Activated effector memory CD4-positive, alpha-beta T cell treated with Interleukin-2 at 50 U/mL for 16 hours (primary cell): ENCODE measurements at places on chromosomes 1 and 21.

DNA sequence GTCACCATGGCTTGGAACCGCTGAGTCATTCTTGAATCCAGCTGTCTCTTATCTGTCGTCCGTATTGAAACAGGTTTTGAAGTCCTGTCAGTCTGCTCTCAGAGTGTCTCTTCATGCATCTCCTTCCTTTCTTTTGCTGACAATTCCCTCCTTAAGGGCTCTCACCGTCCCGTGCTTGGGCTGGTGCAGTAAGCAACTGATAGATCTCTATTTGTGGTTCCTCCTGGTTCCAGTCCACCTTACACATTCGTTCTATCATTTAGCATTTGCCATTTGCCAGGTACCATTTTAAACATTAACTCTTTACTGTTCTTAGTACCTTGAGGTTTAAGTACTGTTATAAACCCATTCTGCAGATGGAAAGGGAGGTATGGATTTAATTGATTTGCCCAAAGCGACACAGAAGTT, 88.9 kb downstream of the DYRK1A start:
- DNase-seq = no peak

DNA sequence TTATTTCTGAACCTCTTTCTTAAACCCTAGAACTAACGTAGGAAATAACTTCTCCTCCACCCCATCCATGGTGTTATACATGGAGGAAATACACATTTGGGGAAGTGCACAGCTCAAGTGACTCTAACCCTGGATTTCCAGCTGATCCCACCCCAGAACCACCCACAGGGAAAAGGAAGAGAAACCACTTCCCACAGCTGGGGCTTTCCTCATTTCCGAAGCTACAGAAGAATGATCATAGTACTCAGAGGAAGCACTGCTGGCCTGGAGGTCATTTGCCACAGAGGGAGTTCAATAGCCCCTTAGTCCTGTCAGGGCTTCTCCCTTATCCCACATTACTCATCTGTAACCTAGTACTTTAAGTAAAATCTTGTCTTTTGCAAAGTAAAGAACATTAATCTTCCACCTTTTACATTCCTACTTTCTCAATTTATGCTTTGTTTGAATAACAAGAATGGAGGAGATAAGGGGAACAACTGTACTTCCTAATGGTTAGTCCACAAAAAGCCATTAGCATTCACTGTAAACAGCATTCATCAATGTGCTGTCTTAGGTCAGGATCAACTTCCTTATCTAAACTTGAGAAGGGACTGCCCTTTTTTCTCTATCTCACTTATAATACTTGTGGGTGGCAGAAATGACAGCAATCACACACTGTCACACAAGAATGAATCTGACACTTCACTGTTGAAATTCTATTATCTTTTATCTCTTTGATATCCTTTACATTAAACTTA, 63.0 kb upstream of the RGS1 start:
- no peak for DNase-seq

DNA sequence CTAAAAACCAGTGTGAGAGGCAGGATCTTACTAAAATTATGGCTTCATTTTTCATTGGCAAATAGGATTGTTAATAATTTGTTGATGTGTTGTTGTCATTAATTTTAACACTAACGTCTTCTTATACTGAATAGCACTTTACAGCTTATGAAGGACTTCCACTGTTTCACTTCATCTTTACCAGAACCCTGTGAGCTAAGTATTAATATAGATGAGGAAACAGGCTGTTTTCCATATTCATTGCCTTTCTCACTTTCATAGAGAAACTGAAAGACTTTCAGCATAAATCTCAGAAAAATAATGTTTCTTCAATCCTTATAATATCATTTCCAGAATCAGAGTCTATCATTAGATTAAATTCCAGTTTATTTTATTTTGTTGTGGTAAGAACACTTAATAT, 8.5 kb downstream of the MAP10 start:
- DNase-seq = no peak

DNA sequence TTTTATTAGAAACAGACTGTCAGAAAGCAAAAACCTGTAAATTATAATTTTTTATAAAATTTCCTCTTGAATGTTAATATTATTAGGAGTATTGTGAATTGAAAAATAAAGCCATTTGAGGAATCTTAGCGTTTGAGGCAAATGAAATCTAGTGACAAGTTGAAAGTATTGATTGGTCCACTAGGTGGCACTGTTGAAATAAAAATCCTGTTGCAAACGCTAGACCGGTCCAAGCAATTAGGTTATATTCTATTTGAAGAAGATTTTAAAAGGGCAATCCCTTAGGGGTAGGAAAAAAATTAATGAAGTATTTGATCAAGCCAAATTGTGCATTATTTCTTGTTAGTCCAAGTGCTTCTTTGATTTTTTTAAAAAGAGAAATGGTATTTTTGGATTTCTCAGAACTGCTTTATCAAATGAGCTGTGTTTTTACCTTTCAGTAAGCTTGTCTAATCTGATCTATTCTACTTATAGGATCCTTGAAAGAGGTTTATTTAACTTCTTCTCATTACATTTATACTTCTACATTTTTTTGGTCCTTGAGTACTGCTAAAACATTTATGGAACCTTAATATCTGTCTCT, 57.7 kb downstream of the ATG4C start:
- DNase-seq = no peak

- no peak for DNase-seq
These were observed 60.6 kb downstream of the SIM2 start for GRCh38 chr21:36759348-36760083.

- DNase-seq = no peak
These were observed 8.0 kb downstream of the RGL1 start for GRCh38 chr1:183812686-183813569.

GRCh38 chr1:159916242-159917051, 8.9 kb downstream of the TAGLN2 start:
- DNase-seq = no peak

- no peak for DNase-seq
These were observed 62.5 kb downstream of the IL23R start for GRCh38 chr1:67228791-67229190.

DNA sequence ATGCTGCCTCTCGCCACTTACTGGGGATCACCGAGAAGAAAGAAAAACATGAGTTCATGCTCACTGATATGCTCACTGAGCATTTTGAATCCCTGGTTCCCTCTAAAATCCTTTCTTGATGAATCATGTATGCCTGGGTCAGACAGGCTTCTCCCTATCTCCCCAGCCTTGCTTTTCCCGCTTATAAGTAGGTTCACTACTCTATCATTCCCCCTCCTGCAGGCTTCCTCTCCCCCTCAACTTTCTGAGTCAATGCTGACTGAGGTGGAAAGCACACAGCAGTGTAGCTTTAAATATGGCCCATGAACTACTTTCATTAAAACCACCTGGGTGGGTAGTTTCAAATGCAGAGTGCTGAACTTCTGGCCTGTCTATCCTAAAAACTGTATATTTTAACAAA, 41.7 kb downstream of the FMO4 start:
- no peak for DNase-seq

- DNase-seq = no peak
These were observed 26.1 kb downstream of the MTR start for GRCh38 chr1:236821091-236821627.

- DNase-seq = no peak
These were observed 29.4 kb upstream of the SLC26A9 start for GRCh38 chr1:205972491-205973168.

DNA sequence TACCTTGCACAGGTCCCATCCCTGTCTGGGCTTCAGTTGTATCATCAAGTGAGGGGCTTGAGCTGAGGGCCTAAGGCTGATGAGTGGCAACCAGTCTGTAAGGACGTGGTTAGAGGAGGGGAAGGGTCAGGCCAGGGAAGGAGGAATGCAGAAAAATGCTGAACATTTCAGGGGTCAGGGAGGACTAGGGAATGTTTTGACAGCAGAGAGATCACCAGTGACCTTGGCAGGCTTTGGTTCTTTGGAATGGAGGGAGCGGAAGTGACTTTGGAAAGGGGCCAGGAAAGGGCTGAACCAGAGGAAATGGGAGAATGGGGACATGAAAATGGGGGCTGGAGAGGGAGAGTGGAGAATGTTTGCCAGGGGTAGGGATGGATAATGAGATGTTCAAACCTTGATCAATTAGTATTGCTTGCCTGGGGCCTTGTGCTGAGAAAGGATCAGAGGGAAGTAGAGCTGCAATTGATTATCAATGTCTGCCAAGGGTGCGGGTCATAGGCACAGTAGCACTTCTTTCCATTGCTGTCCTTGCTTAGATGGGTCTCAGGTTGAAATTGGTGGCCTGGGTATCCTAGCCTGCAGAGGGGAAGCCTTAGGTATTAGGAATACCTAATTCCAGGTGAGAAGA, 7.4 kb downstream of the LDLRAP1 start:
- no peak for DNase-seq

DNA sequence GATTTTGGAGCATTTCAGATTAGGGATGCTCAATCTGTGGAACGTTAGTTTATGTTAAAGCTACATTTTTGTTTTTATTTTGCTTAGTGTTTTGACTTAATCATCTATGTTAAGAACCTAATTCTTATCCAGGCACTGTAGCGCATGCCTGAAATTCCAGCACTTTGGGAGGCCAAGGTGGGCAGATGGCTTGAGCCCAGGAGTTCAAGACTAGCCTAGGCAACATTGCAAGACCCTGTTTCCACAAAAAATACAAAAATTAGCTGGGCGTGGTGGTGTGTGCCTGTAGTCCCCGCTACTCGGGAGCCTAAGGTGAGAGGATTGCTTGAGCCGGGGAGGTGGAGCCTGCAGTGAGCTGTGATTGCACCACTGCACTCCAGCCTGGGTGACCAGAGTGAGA, 23.4 kb downstream of the FNBP1L start:
- DNase-seq = no peak

DNA sequence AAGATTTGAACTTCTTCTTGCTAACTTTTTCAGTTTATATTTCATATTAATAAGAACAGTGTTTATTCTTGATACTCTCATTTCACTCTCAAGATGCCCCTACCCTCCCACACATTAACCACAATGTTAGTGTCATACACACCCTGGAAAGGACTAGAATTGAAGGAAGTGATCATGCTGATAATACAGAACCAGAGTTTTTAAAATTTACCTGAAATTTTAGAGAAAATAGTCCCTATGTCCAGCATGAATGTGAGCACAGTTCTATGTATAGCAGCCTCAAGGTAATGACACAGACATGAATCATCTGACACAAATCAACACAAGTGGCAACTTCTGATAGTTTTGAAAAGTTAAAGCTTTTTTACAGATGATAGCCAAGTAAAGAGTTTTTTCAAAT, 26.0 kb downstream of the RGS1 start:
- DNase-seq = no peak

- DNase-seq = no peak
These were observed 2.5 kb downstream of the CGN start for GRCh38 chr1:151513626-151514121.

- no peak for DNase-seq
These were observed 79.6 kb downstream of the RGL1 start for GRCh38 chr1:183884526-183884925.

DNA sequence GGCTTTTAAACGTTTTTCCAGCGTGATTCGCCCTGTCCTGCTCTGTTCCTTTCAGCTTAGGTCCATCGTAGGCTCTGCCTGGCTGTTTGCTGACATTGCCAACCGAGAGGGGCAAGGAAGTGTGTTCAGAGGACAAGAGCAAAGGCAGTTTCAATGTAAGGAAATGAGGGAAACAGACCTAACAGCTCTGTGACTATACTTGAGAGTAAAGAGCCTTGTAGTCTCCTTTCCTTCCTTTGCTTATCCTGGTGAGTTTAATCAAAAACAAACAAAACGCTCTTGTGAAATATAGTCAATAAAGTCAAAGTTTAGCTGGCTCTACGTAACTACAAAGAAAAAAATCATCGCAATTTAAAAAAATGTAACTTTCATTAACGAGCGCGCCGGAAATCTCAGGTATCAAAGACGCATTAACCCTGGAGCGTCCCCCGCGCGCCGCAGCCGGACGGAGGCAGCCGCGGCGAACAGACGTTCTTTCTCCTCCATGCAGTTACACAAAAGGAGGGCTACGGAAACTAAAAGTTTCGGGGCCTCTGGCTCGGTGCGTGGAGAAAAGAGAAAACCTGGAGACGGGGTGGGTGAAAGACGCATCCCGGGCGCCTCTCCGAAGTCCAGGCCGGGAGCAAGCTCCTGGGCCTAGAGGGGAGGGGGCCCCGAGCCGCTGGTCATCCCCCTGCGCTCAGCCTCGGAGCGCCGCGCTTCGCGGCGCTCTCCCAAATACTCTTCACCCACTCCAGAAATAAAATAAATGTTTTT, 617 bp upstream of the ADGRL2 start:
- DNase-seq = no peak

DNA sequence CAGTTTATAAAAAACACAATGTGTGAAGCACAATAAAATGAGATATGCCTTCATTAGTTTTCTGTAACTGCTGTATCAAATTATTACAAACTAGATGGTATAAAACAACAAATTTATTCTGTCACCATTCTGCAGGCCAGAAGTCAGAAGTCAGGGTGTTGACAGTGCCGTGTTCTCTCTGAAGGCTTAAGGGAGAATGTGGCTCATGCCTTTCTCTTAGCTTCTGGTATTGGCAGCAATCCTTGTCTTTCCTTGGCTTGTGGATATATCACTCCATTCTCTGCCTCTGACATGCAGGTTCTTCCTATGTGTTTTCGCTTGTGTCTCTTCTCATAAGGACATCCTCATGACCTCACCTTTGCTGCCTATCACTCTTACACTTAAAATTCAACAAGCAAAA, 10.1 kb downstream of the NEK7 start:
- no peak for DNase-seq

DNA sequence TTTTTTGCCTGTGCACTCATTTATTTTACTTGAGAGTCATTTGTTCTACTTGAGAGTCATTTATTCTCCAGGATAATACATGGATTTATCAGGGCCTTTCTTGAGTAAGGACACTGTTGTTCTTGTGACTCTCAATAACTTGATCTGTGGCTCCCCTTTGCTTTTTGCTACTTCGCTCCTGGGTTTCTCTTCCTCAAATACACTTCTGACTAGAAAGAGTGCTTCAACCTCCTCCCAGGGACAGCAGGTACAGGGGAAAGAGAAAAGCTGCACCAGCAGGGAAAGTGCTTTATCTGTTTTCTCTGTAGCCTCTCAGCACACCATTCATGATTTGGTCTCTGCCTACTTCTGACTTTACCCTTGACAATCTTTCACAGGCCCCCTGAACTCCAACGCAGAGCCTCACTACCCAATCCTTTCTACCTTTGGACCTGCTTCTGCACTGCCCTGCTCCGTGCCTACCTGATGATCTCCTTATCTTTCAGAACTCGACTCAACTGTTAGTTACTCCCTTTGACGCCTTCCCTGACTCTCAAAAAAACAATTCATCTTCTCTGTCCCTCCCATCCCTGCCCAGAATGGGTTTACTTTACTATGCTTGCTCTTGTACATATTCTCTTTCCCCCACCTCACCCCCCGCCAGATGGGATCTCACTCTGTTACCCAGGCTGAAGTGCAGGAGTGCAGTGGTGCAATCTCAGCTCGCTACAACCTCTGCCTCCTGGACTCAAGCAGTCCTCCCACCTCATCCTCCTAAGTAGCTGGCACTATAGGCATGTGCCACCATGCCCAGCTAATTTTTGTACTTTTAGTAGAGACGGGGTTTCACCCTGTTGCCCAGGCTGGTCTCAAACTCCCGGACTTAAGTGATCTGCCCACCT, 15.6 kb upstream of the PIGM start:
- no peak for DNase-seq

GRCh38 chr1:41846625-41847405, 71.9 kb downstream of the HIVEP3 start:
- no peak for DNase-seq
